Myocyte (in vitro differentiated cells): ENCODE measurements at places on chromosomes 7 and 10.

GRCh38 chr10:62437696-62438095 lies 63.5 kb downstream of the ZNF365 start:
- DNase-seq: peak; percentile 82

- no peak for DNase-seq
These were observed 275.5 kb downstream of the ELFN1 start for GRCh38 chr7:1945558-1945957.

GRCh38 chr7:18489624-18490023 lies 5.9 kb upstream of the HDAC9 start:
- DNase-seq: no peak

- no peak for DNase-seq
These were observed 1301.5 kb upstream of the SORCS1 start for GRCh38 chr10:108465871-108466641.

GRCh38 chr7:77674878-77675277 lies 21.4 kb upstream of the RSBN1L start:
- DNase-seq: no peak

GRCh38 chr10:98041352-98042043 lies 11.1 kb upstream of the CRTAC1 start:
- DNase-seq: peak; percentile 73
